ENCODE measurements at places on chromosomes 6 and 20.

DNA sequence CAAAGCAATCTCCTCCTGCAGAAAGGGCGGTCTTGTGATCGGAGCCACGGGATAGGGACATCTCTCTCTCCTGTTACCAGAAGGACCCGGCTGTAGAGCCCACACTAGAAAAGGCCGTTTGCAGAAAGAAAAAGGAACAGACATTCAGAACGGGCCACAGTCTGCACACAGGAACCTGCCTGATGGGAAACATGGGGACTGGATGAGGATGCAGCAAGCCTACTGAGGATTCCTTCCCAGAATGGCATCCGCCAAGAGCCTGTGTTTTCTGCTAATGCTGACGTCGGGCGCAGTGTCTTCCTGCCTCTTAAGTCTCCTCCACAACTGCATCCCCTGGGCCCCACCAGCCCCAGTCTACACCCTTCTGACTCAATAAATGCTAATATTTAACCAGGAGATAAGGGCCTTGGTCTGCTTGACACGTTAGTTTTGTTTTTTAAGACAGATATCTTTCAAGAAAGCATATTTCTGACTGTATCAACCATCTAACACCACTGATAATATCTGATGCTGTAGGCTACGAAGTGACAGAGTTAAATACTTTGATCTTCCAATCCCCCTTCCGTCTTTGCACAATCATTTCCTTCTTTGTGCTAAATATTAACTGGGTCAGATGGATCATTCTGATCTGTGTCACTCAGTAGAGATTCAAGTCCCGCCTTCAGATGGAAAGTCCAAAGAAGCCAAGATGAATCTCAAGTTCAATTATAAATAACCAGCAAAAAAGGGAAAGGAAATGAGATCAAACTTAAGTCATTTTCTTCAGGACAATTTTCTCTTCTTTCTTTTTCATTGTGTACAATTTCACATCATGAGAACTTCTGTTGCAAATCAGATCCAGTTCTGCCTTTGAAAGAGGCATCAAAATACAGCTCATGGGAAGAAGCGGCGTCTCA is 20.7 kb downstream of the FAM50B start:
- peak; percentile 29 for DNase-seq

DNA sequence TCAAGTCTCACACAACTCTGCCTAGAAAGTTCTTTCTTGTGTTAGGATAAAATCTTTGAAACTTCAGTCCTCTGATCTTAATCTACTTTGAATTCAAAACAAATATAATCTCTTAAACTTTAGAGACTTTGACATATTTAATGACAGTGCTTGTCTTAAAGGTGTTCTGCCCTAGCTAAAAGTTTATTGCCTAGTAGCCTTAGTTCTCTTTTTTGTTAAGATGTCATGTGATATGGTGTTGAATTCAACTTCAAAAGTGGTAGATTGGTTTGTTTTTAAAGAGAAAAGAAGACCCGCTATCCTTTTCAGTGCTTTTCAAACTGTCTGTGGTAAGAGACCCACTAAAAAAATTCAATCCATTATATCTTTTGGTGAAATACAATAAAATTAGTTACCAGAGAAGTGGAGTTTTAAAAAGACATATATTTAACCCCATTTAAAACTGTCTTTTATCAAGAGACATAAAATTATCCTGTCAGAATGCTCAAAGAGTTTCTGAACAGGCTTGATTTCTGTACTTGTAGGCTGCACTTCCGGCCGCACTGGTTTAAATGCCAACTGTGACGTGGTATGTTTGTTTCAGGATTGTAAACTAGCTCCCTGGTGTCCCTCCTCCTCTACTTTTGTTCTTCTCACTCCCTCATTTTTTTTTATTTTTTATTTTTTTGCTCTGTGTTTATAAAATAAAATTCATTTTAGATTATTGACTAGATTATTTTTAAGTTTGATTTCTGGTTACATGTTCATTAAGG is 76.5 kb downstream of the QKI start:
- no peak for DNase-seq

GRCh38 chr20:39974966-39975501 is 714.0 kb downstream of the MAFB start:
- DNase-seq: no peak

GRCh38 chr6:40573221-40573620 is 13.9 kb downstream of the LRFN2 start:
- DNase-seq: no peak

GRCh38 chr6:125037827-125038226 is 75.6 kb downstream of the RNF217 start:
- no peak for DNase-seq

GRCh38 chr6:13165502-13166172 is 162.7 kb downstream of the TBC1D7 start:
- no peak for DNase-seq

DNA sequence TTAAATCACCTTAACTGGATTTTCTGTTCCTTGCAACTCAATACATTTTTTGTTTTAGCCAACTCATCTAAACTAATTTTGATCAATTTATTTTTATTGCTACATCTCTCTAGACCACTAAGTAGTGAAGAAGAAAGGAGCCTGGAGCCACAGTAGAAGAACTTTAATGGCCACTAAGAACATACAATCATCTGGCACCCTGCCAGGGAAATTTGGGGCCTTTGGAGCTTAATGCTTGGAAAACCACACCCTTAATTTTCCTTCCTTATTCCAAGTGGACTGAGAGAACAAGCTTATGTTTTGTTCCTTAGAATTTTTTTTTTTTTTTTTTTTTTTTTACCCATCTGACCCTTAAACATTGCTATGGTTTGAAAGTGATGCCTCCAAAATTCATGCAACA is 12.0 kb upstream of the GMDS start:
- no peak for DNase-seq

Measured in stimulated activated CD8-positive, alpha-beta memory T cell treated with anti-CD3 and anti-CD28 coated beads, Interleukin-15, amount 100 ng/mL, for 48 hours (primary cell).